Activated T-helper 17 cell treated with anti-CD3 and anti-CD28 coated beads, Interleukin-2, amount 50 U/mL, for 72 hours (primary cell): ENCODE measurements at places on chromosomes 16 and 17. TPM values are rescaled to one million over a fixed set of nuclear protein-coding genes. Genes with fewer than 3 reads are reported as not detected.

JPH3 gene
- total RNA-seq = not detected

KRTAP3-2 gene
- not detected for total RNA-seq

GRCh38 chr17:50478391-50479381 is at the start of gene RSAD1:
Gene RSAD1, plus strand, starts transcription at chr17:50478860. Its CDS starts 25 bp downstream, at chr17:50478885.
- peak; percentile 91 for ATAC-seq

DNA sequence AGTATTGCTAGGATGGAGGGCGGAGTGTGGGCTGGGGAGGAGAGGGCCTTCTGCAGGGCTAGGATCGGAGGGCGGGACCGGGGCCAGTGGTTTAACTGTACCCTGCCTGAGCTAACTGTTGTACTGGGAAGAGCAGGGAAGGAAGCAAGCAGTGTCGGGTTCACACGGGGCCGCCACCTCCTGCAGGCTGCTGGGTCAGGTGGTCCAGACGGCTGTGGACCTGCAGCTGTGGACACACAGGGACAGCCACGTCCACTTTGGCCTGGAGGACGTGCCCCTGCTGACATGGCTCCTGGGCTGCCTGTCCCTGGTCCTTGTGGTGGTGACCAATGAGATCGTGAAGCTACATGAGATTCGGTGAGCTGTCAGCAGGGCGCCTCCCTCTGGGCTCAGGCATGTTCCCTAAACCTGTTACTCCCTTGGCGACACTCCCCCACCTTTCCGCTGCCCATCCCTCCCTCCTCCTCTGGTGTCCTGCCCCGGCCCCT is 16.6 kb downstream of the CASKIN2 start:
- ATAC-seq = no peak

DNA sequence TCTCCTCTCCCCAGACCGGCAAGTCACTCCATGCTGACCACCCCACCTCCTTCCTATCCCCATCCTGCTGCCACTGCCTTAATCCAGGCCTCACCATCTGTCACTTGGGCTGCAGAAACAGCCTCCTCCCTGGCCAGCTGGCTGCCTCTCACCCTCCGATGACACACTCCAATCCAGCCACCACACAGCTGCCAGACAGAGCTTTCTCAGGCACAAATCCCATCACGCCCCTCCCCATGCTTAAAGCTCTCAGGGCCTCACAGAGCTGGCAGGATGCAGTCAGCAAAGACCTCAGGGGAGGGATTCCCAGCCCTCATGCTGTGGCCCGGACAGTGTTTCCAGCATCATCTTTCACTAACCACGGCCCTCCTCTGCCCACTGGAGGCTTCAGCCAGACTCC is 13.7 kb downstream of the CAMKK1 start:
- ATAC-seq = no peak

DNA sequence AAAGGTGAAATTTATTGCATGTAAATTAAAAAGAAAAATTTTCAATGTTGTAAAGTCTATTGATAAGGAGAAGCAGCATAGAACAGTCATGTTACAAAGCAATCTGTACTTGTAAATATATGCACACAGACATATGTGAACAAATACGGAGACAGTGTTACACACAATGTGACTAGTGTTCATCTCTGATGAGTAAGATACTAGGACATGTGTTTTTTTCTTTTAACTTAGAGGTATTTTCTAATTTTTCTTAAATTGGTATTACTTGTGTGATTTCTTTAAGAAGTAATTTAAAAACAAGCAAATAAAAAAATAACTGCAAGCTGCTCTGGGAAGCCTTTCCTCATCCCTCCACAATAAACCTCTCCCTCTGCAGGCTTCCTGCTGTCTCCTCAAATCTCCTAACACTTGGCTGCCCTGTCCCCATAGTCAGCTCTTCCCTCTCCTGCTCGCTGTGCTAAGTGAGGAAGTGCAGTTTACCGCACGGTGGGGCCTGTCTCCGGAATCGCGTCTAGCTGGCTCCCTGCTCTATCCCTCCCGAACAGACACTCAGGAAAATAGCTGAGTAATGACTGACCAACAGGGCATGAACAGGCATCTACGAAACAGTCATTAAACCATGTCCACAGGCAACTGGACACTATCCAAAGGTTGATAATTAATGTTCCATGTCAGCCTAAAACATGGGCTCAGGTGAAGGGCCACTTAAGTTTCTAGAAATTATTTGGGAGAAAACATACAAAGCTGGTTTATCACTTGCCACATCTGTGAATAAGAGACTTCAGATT is 35.9 kb downstream of the CMTM4 start:
- ATAC-seq = no peak

DNA sequence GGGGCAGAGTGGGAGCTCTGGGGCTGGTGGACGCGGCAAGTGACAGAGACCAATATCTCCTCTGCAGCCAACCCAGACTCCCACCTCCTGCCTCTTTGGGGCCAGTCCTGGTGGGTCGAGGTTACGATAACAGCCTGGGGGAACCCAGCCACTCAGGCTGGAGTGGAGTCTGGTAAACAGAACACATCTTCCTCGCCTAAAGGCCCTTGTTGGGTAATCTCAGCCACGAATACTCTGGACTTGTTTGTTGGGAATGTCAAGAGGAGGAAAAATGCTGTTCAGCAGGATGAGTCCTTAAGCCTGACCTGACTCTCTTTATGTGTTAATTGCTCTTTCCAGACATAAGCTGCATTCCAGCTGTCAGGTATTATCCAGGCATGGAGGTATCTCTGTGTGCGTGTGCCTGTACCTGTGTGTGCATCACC is 8.0 kb upstream of the SPNS2 start:
- no peak for ATAC-seq

- no peak for ATAC-seq
Measured at GRCh38 chr17:48679385-48680096, 42.8 kb downstream of the PRAC1 start.
